ENCODE measurements at places on chromosomes 5 and 9.

- DNase-seq = no peak
Observed at GRCh38 chr9:17120203-17120602, 14.6 kb upstream of the CNTLN start.

DNA sequence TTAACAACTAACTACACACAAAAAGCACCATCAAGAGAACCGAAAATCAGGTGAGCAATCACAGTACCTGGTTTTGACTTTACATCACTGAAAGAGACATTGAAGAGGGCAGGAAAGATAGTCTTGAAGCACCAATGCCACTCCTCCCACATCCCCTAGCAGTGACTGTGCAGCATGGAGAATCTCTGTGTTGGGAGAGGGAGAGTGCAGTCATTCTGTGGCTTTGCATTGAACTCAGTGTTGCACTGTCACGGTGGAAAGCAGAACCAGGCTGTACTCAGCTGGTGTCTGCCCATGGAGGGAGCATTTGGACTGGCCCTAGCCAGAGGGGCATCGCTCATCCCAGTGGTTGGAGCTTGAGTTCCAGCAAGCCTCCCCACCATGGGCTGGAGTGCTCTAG is 40.4 kb downstream of the C5 start:
- no peak for DNase-seq

DNA sequence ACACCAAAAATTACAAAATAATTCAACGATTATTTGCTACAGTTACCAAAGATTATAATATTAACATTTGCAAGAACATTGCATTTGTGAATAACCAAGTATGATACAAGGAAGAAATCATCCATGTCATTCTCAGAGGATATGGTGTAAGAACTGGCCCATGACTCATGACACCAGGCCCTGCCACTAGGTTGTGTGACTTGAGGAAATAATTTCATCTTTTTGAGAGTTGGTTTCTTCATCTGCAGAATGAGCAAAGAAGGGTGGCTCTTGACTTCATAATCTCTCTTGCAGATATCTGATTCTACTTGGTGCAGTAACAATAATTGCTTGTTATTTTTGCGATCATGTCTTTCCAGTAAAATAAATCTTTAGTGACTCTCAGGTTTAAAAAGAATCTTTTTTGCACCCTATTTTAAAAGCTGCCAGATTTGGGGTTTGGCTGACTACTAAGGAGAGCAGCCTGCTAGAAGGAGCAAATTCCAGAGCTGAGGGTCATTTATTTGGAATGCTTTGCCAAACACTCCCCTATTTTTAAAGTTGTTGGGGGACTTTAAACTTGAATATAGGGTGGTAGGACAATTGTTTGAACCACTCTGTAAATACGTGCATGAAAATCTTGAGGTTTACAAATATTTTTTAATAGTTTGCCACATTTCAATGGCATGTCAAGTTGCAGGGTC is 23.5 kb downstream of the ITGA1 start:
- no peak for DNase-seq

GRCh38 chr5:137357436-137357835 is 141.7 kb downstream of the SPOCK1 start:
- DNase-seq = no peak

- DNase-seq = no peak
Observed at GRCh38 chr5:84191281-84191680, 193.4 kb downstream of the EDIL3 start.

GRCh38 chr5:77921094-77921768 is 145.1 kb upstream of the TBCA start:
- no peak for DNase-seq

DNA sequence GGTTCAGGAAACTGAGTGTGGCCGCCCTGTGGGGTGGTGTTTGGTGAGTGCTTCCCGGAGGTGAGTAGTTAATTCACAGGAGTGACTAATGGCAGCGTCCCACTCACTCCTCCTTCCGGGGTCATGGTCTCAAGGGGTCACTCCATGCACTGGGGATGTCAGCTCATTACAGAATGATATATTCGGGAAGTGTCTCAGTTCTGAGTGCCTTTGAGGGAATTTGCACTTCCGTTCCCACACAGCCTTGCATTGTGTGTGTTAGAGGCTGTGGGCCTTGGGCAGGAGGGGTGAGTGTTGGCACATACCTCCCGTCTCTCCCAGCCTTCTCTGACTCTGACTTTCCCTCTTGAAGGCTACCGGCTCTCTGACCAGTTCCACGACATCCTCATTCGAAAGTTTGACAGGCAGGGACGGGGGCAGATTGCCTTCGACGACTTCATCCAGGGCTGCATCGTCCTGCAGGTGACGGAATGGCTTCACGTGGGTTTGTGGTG is 10.5 kb upstream of the AHRR start:
- no peak for DNase-seq

DNA sequence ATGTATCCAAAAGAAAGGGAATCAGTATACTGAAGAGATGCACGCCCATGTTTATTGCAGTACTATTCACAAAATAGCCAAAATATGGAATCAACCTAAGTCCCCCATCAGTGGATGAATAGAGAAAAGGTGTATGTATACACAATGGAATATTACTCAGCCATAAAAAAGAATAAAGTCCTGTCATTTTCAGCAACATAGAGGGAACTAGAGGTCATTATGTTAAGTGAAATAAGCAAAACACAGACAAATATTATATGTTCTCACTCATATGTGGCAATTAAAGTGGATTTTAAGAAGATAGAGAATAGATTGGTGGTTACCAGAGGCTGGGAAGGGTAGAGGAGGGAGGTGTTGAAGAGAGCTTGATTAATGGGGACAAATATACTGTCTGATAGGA is 88.6 kb downstream of the NIPBL start:
- no peak for DNase-seq

DNA sequence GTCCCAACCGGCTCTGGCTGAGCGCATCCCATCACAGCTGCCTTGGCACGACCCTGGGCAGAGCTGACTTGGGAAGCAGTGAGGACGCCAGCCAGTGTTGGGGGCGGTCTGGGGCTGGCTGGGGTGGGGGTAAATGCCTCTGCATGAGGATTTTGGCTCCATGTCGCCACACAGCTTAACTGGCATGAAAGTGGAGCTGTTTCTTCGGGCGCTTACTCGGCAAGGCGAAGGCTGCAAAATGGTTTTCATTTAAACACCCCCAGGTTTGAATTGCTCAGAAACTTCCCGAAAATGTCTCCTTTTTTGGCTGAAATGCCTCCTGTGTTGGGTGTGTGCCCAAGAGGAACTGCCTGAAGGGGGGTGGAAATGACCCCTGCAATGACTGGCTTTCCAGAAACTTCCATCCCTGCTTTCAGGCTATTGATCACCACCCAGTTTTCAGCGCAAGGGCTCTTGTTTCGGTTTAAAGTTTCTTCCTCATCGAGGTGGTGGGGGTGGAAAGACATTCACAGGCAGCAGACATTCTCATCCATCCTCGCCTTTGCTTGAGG is 38.3 kb downstream of the PTGES start:
- DNase-seq = no peak

GRCh38 chr5:68274847-68275651 is 59.5 kb downstream of the PIK3R1 start:
- no peak for DNase-seq

- no peak for DNase-seq
Observed at GRCh38 chr5:148372166-148372725, 11.5 kb upstream of the FBXO38 start.

GRCh38 chr5:143304836-143305475 is 98.5 kb downstream of the NR3C1 start:
- no peak for DNase-seq

GRCh38 chr9:13904746-13905145 is 409.2 kb downstream of the NFIB start:
- DNase-seq = no peak

DNA sequence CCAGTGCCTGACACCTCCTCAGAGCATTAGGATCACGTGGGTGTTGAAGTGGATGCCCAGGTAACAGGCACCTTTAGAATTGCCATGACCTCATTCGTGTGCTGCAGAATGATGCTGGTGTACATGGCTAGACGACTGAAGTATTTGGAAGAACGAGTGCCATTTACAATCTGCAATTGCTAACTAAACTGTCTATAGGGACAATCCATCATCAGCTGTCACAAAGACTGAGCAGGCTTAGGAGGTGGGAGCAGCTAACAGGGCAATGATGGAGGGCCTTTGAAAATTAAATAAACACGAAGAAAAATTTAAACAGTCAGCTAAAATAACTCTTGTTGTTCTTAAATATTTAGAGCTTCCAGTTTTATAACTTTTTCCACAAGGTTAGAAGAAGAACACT is 375.8 kb downstream of the GADD45G start:
- no peak for DNase-seq

DNA sequence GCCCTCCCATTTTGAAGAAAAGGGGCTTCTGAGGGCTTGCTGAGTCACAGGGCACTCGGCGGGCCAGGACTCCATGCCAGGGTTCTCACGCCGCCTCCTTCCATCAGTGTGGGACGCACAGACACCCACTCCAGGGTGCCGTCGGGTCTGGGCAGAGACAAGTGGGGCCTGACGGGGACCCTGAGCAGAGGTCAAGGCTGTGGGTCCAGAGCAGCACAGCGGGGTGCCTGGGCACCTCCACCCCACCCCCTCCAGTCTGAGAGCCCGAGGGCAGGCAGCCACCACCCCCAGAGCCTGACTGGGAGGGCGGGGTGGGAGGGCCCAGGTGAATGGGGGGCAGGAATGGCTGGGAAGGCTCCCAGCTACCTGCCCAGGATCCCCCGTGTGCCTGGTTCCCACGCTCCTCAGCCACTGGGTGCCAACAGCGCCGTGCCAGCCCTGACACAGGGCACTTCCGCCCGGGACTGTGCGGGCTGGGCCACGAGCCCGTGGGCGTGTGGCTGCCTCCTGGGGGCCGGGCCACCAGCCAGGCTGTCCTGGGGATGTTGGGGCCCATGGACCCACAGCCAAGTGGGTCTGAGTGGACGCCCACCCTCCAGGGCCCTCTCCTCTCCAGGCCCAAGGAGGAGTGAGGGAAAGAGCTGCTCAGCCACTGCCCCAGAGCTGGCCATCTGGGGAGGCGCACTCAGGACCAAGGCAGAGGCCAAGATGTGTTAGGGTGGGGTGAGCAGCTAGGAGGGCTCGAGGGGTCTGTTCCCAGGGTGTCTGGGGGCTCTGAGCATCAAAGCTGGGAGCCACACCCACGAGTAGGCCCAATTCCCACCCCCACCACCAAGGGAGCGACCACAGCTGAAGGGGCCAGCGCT is 10.1 kb upstream of the NRARP start:
- DNase-seq = peak; percentile 36

- DNase-seq = no peak
Observed at GRCh38 chr5:137847687-137848086, 20.0 kb upstream of the MYOT start.

DNA sequence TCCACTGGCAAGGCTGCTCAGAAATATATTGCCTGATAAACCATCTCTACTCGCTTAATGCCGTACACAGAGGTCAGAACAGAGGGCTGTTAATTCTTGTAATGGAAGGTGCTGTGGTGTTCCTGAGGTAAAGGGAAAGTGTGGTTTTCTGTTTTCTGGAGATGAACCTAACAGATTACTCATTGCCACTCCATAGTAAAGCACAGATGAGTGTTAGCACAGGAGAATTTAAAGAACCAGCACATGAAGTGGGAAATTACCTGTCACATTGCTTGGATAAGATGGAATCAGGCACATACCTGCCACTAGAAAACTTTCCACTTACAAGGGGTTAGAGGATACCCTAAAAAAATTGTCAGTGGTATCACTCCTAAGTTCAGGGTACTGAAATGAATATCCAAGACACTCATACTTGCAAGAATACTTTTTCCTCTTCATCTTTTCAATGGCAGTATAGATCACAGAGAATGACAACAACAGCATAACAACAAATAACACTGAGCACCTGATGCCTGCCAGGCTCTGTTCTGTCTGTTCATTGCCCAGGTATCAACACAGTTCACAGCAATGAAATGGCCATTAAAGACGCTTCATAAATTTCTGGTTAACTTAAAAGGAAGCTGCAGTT is 152.9 kb upstream of the GNA14 start:
- no peak for DNase-seq

GRCh38 chr5:16552666-16553343 is 64.0 kb downstream of the RETREG1 start:
- peak; percentile 65 for DNase-seq

GRCh38 chr5:16550316-16550952 is 66.4 kb downstream of the RETREG1 start:
- DNase-seq = peak; percentile 44

DNA sequence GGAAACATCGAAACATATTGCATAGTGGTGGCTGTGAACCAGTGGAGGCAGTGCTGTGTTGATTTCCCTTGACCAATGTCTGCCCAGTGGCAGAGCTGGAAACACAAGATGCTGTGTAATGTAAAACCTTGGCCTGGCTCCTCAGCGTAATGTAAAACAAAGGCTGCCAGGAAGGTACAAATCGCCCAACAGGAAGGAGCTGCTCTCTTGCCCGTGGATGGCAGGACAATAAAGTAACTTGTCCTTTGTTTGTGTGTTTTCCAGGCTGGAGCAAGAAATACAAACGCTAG is 143.4 kb downstream of the PALM2AKAP2 start:
- no peak for DNase-seq

DNA sequence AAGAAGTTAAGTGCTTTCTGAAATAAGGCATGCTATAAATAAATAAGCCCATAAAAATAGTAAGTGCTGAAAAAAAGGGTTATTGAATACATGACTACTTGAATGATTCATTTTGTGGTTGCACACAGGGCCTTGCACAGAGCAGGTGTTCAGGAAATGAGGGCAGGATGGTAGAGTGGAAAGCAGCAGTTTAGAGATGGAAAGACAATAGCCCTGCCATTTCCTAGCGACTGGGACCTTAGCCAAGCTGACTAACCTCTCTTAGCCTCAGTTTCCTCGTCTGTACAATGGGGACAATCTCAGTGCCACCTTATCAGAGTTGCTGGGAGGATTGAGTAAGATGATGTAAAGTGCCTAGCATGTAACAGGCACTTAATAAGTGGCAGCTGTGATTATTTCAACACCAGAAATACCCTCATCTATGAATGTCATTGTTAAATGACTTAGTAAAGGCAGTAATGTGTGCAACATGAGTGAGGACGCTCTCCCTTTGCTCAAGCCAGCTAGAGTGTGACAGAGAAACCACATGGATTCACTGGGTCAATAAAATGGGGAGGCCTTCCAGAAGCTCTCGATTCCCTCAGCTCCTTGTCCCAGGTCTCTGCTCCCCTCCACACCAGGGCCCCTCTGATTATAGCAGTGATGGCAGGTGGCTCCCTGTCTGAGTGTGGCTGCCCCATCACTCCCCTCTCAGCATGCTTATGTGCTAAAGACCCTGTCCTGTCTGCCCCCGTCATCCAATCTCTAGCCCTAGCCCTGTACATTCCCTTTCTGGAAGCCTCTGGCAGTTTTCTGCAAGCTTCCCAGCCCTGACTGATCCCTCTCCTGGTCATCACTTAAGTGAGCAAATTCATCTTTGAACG is 16.0 kb upstream of the PHF19 start:
- no peak for DNase-seq

DNA sequence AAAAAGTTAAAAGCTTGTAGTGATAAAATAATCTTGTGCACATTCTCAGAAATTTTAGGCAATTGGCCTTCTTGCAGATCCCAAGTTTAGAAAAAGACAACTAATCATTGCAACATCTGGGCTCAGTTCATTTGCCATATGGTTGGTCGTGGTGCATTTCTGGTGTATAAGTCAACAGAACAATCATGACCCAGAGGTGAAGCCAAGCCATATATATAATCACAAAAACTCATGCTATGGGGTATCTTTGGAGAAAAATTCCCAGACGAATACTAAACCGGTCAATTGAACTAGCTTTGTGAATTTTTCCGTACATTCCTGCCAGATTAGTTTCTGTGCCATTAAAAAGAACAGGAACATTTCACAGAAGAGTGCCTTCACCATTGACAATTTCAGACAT is 50.3 kb downstream of the FYB1 start:
- DNase-seq = no peak

- DNase-seq = no peak
Observed at GRCh38 chr5:112006721-112007120, 249.7 kb upstream of the NREP start.

GRCh38 chr5:108420158-108420557 is 38.3 kb upstream of the FBXL17 start:
- no peak for DNase-seq

All from SK-N-SH (cell line).